ENCODE measurements at places on chromosomes 3 and 15.

GRCh38 chr3:133948131-133948810 is 52.6 kb upstream of the RAB6B start:
- DNase-seq: no peak

- no peak for DNase-seq
Measured at GRCh38 chr3:140568842-140569520, 108.9 kb upstream of the TRIM42 start.

DNA sequence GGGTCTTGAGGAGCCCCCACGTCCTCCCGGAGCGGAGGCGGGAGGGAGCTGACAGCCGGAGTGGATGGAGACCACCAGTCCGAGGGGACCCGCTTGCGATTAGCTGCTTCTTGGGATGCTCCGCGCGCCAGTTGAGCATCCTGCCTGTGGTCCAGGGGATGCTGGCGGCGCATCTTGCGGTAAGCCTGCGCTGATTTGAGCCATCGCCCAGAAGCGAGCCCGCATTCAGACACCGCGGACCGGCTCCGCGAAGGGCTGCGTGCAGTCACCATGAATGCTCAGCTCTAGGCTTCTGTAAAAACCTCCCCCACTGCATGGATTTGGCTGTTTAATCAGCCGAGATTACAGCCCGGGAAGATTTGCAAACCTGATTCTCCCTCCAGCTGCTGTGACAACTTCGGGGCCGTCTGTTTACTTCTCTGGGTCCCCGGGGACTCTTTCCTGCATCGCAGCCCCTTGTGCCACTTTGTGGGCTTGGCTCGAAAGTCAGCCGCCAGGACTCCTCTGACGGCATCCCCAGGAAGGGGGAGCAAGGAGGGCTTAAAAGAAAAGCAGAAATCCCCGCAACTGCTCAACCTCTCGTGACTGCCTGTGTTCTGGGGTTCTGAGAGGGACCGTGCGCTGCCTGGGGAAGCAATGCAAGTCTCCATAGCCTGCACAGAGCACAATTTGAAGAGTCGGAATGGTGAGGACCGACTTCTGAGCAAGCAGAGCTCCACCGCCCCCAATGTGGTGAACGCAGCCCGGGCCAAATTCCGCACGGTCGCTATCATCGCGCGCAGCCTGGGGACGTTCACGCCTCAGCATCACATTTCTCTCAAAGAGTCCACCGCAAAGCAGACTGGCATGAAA is 171.1 kb downstream of the KCNAB1 start:
- no peak for DNase-seq

GRCh38 chr3:63580151-63580550 is 72.3 kb upstream of the SNTN start:
- DNase-seq: no peak

GRCh38 chr15:60585743-60586708 is 107.1 kb upstream of the ICE2 start:
- no peak for DNase-seq

GRCh38 chr3:187795207-187795960 is 50.1 kb upstream of the BCL6 start:
- no peak for DNase-seq

DNA sequence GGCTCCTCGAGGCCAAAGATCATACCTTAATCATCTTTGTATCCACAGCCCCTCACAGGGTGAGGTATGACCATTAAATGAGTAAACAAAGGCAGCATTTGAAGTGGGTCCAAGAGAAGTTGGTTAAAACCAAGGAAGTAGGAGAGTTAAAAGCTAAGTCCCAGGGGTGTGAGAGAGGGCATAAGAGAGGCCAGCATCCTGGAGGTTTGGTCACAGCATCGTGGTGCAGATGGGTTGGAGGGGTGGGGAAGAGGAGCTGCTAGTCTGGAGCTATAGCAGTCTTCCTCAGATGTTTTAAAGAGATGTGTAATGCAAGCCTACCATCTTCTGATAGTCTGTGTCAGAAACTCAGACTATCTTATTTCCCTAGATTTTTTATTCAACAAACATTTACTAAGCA is 155.2 kb downstream of the GHSR start:
- DNase-seq: no peak

DNA sequence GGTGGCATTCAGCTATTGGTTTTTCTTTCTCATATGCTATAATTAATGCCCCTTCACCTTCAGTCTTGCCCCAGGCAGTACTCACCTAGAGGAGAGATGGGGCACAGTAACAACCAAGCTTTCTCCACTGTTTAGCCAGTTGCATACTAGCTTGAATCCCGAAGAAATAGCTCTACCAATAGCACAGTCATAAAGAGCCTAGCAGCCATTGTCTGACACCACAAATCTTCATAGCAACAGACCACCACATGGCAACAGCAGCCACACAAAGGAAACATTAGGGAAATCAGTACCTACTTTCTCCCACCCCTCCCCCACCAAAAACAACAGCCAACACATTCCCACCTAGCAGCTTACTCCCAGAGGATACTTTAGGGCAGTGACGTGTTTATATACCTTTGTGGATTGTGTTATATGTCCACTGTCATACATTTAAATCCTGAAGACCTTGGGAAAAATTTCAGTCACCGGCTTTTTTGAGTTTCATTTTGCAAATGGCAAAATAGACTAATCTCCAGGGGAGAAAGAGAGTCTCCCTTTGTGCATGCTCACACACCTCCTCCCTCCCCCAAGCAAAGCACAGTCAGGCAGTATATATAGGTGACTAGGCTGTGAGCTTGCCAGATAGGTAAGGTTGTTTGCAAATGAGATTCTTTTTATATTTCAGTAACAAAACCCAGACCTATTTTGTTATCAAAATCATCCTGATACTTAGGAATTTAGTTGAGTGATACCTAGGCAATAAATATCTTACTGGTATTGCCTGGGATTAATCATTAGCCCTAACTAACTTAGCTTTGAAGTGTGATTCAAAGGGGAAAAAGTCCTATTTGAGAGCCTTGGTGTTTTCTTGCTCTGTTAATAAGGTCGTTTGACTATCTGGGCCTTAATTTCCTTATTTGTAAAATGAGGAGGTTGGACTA is 140.6 kb downstream of the RBPMS2 start:
- DNase-seq: no peak

GRCh38 chr3:32105291-32106131 is 909 bp upstream of the GPD1L start:
- DNase-seq: no peak

- DNase-seq: no peak
Measured at GRCh38 chr3:64600246-64600950, 87.4 kb downstream of the ADAMTS9 start.

DNA sequence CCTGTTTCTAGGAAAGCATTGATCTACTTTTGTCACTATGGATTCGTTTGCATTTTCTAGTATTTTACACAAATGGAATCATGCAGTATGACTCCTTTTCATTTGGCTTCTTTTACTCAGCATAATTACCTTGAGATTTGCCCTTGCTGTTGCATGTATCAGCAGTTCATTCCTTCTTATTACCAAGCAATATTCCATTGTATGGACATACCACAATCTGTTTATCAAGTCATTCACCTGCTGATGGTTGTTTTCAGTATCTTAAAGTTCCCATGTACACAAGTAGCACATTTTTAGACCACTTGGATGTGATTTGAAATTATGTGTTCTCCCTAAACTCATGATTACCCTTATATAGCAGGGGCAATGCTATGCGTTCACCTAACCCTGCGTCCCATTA is 150.0 kb upstream of the UBE2E1 start:
- no peak for DNase-seq

GRCh38 chr3:56053727-56054126 is 414.5 kb downstream of the ERC2 start:
- DNase-seq: no peak

- DNase-seq: no peak
Measured at GRCh38 chr3:106688464-106688863, 688.8 kb upstream of the CCDC54 start.

DNA sequence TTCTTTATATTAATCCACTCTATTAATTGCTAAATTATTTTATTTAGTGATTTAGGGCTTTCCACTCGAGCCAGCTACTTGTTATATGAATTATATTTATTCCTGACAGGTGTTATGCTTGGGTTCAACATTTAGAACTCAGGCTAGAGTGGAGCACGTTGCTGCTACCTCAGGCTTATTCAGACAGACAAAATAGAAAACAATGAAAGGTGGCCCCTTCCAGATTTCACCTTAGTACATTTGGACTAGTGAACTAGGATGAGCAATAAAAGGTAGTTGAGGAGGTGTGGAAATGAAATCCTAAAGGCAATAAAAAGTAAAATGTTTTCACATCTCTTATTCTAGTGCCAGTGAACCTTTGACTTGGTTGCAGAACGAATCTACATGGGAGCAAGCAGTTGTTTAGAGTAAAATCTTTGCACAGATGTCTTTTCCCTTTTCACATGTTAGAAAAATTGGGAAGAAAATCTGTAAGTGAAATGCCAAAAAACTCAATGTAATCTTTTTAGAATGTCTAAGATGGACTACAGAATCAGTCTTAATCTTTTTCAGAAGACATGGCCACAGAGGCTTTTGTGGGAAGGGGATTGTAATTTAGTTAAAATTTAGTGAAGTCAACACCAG is 63.8 kb downstream of the AKAP13 start:
- DNase-seq: no peak

DNA sequence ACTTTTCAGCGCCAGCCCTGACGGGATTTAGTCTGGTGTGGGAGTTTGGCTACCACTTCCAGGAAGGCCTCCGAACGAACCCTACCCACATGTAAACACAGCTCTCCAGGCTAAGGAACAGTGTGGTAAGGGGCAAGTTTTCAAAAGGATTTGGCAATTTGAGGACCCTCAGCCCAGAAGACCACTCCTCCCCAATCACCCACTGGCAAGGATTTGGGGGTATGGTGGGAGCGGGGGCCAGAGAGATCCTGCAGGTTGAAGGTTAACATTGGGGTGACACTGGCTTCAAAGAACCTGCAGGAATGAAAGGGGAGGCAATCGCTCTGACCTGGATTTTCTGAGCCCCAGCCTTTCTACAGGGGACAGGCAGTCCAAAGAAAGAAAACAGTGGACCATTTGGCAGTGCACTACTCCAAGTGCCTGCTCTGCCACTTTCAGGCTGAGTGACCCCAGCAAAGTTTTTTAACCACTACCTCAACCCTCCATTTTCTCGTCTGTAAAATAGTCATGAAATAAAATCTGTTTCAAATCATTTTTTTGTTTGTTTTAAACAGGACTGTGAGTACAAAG is 34.5 kb downstream of the ZIC4 start:
- no peak for DNase-seq

GRCh38 chr3:64623125-64623524 is 64.7 kb downstream of the ADAMTS9 start:
- DNase-seq: no peak

DNA sequence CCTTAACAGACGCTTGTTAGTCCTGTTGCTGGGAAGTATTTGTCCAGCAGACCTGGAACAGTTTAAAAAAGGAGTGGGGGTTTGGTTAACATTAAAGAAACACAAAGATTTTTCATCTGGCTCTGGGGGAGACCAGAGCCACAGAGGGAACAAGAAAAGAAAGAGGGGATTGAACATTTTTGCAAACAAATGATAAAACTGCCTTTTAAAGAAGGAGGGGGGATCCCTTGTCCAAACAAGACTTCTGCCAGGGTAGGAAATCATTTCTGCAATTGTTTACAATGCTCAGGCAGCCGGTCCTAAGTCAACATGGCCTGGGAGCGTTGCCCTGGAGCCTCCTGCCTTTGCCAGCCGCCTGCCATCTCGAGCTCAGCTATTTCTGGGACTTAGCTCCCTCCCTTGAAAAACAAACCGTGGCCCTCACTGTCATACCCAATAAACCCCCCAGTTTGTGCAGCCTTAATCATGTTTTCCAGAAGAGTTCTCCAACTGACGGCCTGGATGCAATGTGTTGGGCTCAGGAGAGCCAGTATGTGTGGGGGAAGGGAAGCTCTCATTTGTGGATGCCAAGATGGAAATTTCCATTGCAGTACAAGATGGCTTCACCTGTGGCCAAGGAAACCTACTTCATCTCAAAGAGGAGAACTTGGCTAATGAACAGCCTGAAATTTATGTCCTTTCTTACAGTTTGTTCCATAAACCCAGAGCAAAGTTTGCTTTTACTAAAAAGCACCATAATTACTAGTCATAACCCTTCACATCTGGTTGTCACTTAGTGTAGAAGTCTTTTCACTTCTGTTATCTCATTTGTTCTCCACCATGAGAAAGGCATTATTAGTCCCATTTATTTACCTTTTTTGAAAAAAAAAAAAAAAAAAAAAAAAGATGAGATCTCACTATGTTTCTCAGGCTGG is 75.9 kb upstream of the RNU6-1 start:
- DNase-seq: no peak

DNA sequence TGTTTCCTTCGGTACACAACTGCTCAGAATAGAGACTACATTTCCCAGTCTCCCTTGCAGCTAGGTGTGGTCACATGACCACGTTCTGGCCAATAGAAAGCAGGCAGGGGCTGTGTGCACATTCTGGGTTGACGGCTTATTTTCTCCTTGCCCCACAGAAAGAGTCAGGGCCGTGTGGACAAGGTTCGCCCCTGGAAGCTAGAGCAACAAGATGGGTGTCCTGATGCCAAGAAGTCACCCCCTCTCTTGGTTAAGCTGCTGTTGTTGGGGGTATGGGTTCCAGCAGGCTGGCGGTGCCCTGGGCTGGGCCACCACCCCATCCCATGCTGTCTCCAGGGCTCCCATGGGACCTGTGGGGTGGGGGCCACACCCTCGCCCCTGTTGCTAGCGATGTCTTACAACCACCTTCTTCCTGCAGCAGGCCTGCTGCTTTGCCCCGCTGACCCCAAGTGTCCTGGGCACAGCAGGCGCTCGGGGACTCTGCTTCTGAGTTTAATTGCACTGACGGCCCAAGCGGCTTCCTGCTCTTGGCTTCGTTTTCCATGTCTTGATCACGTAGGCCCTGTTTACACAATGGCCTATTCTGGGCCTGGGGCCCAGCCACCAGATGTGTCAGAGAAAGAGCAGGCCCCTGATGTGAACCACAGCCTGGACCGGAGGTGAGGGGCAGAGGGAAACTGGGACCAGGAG is 24.9 kb downstream of the ABTB1 start:
- DNase-seq: no peak

DNA sequence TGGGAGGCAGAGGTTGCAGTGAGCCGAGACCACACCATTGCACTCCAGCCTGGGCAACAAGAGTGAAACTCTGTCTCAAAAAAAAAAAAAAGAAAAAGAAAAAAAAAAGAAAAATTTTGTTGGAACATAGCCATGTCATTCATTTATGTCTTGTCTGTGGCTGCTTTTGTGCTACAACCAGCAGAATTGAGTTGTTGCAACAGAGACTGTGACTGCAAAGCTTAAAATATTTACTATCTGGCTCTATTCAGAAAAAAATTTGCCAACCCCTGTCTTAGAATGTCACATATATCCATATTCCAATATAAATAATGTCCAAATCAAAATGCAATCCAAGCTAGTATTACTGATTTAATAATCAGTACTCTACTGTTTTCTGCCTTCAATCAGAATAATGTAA is 25.1 kb downstream of the CD80 start:
- no peak for DNase-seq

GRCh38 chr3:194572944-194573491 is 60.2 kb downstream of the TMEM44 start:
- DNase-seq: no peak

DNA sequence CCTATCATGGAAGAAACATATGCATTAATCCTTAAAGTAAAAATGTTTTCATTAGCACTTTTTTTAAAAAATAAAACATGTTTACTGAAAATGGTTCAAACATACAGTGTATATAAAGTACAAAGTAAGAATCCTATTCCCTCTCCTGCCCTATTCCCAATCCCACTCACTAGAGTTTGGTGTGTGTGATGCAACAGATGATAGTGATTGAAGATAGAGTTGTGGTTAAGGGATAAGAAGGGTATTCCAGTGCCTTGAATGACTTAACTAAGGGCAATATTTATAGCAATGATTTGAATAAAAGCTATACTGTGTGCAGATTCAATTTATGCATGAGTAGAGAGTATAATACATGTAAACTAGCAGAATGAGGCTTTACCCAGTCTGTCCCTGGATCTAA is 18.1 kb downstream of the ZNF280D start:
- DNase-seq: no peak

- no peak for DNase-seq
Measured at GRCh38 chr3:89440386-89440785, 333.0 kb downstream of the EPHA3 start.
